ENCODE measurements at places on chromosomes 1 and 21.

- no peak for DNase-seq
Observed at GRCh38 chr1:205450448-205450847, 5.4 kb downstream of the BLACAT1 start.

DNA sequence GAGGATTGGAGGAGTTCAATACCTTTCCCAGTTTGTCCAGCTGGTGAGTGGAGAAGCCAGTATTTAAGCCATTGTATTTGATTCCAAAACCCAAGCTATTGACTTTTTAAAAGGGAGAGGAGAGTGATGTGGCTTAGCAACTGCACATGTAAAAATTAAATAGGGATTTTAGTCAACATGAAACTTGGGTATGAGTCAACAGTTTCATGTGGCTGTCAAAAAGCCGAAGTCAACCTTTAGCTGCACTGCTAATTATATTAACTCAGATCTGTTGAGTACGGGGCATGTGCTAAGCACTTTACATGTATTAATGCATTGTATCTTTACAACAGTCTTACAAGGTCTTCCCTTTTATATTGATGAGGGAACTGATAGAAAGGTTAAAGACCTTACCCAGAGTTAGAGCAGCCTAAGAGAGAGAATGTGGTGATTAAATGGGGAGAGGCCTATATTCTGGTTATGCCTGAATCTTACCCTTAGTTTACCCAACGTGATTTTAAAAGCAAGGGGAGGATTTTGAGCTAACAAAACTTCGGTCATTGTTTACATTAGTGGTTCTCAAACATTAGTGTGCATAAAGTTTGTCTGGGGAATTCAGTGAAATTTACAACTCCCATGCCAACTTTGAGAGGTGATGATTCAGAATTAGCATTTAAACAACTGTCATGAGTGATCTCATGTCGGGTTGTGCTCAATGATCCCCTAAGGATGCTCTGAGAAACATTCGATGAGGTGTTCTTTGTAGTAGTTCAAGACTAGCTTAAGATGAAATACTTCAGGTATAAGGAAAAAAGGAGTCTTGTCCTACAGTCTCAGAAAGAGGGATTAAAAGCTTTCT, 6.9 kb upstream of the SLC35F3 start:
- DNase-seq: no peak

- no peak for DNase-seq
Observed at GRCh38 chr1:44759077-44759476, 16.3 kb upstream of the RPS8 start.

- DNase-seq: no peak
Observed at GRCh38 chr1:205258261-205258691, 30.5 kb downstream of the TMCC2 start.

DNA sequence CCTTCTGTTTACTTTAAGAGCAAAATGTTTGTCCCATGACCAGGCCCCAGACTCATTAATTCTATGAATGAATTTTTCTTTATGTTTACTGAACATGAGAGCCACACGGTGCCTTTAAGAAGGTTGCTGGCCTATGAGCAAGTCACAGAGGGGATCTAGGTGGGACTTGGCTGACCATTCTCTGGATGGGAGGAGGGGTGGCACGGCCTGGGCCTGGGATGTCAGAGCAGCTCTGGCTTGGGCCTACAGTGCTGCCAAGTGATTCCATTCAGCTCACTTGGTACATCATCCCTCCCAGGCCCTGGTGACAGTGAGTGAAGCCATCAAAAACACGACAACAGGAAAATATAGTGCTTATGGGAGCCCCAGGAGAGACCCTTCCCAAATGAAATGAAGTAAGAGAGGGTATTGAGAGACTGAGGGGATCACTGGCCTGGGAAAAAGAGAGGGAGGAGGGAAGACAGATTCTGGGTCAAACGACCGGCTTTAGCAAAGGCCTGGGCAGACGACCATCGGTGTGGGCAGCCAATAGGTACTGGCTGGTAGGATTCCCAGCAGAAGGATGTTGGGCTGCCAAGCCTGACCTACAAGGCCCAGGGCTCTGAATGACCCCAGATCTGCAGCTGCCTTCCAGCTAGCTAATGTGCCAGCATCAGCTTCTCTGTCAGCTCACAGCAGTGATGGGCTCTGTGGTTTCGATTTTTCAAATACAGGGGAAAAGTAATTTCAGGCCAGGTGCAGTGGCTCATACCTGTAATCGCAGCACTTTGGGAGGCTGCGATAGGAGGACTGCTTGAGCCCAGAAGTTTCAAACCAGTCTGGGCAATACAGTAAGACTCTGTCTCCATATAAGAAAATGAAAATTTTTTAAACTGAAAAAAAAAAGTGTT, 3.3 kb downstream of the TMEM53 start:
- DNase-seq: no peak

DNA sequence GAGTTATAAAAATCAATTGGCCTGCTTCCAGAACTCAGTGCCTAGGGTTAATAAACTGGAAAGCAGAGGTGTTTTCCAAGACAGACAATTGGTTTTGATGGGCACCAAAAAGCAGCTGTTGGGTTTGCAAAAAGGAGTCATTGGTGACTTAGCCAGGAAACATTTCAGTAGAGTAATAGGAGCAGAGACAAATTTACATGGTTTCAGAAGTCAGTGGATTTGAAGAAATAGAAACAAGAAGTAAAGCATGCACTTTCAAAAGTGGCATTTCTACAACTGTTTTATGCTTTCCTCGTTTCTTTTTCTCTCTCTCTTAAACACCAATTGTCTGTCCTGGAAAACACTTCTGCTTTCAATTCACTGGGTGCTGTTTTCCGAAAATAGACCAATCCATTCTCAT, 87.8 kb downstream of the GLUL start:
- no peak for DNase-seq

DNA sequence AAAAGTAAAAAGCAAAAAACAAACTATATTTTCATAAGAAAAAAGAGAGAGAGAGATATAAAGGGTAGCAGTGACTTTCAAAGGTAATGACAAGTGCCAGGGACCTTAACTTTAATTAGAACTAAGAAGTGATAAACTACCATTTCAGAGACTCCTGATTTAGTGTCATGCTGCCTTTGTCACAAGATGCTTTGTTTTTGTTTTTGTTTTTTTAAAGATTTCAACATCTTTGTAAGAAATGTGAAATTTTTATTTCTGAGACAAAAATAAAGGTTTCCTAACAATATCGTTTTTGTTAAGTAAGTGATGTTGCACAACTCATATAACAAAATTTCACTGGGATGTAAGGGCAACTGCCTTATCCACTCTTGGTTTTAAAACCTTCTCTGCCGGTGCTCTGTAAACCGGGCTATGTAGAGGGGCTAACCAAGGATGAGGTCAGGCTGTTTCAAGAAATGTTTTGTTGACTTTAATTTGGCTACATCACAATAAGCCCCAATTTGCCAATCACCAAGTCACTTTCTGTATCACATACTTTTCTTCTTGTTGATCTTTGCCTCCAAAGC, 35.2 kb upstream of the SYT2 start:
- DNase-seq: no peak

DNA sequence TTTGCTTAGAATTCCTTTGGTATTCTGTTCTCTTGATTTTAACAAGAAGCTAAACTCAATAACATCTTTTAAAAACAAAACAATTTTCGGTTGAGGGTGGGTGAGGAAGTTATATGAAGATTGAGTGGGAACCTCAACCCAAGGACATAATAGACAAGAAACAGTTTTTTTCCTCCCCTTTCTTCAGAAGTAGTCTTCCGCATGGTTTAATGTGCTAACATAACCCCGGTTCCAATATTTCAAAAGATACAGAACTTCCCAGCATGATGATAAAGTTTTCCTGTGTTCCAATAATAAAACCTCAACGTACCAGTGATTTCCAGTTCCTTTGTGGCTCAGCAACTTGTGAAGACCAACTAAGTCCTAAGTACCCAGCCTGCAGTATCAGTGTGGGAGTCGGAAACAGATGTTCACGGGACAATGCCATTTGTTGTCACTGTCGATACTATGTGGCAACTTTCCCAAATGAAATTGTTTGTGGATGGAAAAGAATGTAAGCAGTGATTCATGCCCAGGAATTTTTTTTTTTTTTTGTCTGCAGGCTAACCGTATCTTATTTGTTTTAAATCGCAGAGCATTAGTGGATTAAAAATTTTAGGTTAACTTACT, 48.5 kb downstream of the NR5A2 start:
- no peak for DNase-seq

DNA sequence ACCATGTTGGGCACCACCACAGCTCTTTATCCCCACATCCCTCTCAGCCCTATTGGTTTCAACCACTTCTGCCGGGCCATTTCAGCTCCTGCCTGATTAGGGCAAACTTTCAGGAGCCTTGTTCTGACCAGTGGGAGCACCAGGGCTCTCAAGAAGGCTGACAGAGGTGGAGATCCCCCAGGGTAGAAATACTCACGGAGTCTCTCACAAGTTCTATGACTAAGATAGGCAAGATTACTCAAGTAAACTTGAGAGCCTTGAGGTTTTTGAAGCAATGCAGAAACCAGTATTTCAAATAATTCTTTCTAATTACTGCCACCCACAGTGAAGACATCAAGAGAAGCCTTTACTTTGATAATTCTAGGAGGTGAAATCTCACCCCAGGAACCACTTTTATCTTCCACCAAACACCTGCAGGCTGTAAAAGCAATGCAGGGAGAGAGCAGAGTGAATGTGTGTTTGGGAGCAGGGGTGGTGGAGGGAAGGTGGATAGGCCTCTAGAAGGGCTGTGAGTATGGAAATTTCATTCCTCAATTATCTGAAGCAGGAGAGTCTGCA, 6.6 kb upstream of the PTCH2 start:
- DNase-seq: no peak

DNA sequence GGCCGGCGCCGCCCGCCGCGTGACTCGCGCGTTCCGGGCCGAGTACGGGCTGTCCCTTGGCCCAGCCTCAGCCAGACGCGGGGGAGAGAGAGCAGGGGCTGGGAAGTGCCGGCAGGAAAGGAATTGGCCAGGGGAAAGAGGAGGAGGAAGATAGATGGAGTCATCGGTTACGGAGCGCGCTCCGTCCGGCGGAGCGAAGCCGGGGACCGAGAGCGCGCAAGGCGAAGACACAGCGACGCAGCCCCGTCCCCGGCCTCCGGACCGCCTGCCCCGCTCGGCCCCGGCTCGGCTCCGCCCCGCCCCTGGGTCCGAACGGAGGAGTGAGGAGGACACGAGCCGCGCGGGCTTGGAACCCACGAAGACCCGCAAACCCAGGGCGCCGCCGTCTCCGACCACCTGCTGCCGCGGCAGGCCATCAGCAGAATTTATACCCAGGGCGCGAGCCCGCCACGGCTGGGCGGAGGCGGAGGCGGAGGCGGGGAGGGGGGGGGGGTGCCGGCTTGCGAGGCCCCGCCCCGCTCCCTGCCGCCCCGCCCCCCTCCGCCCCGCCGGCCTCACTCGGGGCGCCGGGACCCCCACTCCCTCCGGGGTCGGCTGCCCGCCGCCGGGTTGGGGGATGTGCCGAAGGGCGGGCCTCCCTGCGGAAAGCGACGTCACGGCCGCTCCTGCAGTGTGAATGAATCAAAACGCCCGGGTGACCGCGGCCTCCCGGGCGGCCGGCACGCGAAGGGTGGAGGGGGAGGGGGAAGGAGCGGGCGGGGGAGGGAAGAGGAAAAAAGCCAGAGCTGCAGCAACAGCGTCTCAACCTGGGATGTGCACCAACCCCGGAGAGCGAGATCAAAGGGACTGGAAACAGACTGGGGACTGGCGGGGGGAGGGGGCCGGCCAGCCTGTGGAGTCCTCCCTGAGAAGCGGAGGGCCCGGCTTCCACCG, at the start of gene LHX4:
LHX4 (plus strand) TSS at position 782 of the 933 bp plus-strand sequence. CDS start 266 bp downstream, outside the sequence.
- DNase-seq: peak; percentile 18

Data from activated CD4-positive, alpha-beta T cell treated with anti-CD3 and anti-CD28 coated beads for 4 hours (primary cell).